ENCODE measurements at places on chromosomes 12 and 14. TPM values are rescaled to one million over a fixed set of nuclear protein-coding genes. Genes with fewer than 3 reads are reported as not detected.

The PPP1R13B gene
- total RNA-seq, result 37.2 TPM

The MYH6 gene
- not detected for total RNA-seq

The GARIN6 gene
- not detected for total RNA-seq

The DAO gene
- total RNA-seq, result not detected

- no peak overlapping the region for H3K4me3 ChIP-seq
- DNase-seq, result no peak
- peaks cover 19% of the 10 kb centered on the region for H3K4me1 ChIP-seq
- no peaks in the 10 kb centered on the region for H3K27me3 ChIP-seq
Observed at GRCh38 chr12:96249196-96250118, 55.3 kb downstream of the ELK3 start.

DNA sequence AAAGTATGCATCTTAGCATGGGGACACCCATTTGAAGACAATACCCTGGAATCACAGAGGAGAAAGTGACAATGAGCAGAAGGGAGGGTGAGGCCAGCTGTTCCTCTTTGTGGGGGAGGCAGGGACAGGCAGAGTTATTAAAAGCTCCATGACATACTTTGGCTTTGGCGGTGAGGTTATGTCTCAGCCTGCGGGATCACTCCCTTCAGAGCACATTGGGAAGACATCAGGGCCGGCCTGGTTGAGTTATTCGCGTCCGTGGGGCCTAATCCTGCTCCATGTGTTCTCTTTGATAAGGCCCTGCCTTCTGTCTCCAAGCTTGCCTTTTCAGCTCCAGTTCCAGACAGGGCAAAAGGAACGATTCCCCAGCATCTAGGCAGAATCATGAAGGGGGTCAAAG is 98.8 kb upstream of the NTF3 start:
- no peaks in the 10 kb centered on the region for H3K36me3 ChIP-seq
- no peaks in the 10 kb centered on the region for H3K4me1 ChIP-seq
- no peak for DNase-seq
- H3K27ac ChIP-seq, result no peak overlapping the region
- H3K27me3 ChIP-seq, result no peaks in the 10 kb centered on the region

DNA sequence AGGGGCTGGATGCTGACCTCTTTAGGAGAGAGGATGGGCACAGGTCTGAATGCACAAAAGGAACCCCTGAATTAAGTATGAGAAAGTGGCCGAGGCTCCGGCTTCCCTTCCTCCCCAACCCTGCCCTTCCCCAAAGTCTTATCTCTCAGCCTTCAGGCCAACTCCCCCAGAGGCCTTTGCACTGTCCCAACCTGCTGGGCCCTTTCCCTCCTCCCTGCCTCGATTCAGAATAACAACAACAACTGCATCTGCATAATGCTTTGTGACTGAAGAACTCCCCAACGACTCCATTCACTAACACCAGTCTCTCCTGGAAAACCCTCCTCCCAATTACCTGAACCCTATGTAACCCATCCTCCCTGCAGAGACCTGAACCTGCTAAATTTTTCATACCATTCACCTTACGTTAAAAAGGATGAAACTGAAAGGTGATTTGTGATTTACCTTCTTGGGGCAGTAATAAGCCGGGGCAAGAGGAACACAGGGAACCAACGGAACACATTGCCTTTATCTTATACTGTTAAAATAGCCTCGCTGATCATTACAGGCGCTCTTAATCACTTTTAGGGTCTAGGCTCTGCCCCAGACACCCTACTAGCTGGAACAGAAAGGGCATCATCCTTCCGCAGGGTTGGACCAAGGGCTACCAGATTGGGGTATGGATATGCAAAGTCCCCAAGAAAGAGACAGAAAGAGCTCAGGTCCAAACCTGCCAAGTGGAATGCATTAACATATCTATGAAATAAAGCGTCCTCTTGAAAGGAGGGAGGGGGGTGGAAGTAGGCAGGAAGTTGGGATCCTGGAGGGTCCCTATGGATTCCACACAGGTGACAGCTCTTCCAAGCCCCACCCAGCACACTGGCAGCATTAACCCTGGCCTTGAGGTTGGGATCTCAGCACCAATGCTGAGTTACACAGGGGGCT is 24.2 kb upstream of the FOXN3 start:
- H3K36me3 ChIP-seq, result no peaks in the 10 kb centered on the region
- no peak overlapping the region for H3K4me3 ChIP-seq
- no peak overlapping the region for H3K27ac ChIP-seq
- no peak for DNase-seq
- peaks cover 10% of the 10 kb centered on the region for H3K4me1 ChIP-seq

DNA sequence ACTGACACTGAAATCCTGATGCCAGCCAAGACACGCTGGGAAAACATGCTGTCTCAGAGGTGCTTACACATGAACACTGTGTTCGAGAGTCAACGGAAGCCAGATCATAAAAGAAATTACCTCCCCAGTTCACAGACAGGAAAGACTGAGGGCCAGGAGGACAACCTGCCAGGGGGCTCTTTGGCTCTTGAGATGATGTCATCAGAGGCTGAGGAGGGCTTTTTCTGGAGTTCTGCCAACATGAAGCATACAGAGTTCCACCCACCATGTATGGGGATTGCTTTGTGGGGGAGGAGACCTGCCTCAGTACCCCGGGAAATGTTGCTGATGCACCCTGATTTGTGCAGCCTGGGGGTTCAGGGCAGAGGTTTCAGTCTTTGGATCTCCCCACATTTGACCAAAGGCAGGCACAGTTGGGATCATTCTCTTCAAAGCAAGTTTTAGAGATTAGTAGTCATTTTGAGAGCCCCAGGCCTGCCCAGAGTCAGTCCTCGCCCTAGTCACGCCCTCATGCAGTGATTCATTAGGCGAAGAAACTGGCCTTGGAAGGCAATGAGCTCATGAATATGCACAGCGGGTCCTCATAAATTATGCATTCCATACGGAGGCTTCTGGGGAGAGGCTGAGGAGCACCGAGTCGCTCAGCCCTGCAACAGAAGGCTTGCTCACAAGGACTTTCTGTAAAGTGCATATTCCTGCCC is 34.9 kb upstream of the EML1 start:
- peak overlapping the region; percentile 85 for H3K27ac ChIP-seq
- peak; percentile 67 for DNase-seq
- H3K36me3 ChIP-seq, result no peaks in the 10 kb centered on the region

DNA sequence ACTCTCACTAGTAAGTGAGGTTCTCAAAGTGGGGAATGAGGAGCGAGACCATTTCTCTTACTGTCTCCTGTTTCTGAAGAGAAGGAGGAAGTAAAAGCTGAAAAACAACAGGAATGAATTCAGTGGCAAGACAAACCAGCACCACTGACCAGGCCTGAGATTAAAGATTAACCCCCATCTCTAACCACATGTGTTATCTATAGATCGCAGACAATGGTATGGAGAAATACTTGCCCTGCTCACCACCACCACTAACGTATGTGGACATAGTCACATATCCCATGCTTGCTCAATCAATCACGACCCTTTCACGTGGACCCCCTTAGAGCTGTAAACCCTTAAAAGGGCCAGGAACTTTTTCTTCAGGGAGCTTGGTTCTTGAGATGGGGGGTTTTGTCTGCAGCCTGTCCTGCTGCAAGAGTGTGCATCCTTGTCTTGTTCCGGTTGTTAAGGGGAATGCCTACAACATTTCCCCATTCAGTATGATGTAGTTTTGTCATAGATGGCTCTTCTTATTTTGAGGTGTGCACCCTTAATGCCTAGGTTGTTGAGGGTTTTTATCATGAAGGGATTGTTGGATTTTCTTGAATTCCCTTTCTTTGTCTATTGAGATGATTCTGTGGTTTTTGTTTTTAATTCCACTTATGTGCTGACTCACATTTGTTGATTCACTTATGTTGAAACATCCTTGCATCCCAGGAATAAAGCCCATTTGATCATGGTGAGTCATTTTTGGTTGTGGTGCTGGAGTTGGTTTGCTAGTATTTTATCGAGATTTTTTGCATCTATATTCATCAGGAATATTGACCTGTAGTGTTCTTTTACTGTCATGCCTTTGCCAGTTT is 698.8 kb upstream of the LMO3 start:
- H3K27ac ChIP-seq, result no peak overlapping the region
- no peaks in the 10 kb centered on the region for H3K36me3 ChIP-seq
- no peak overlapping the region for H3K4me3 ChIP-seq
- no peaks in the 10 kb centered on the region for H3K27me3 ChIP-seq
- no peak for DNase-seq

GRCh38 chr12:92487138-92487485 is 215.7 kb upstream of the PLEKHG7 start:
- H3K27ac ChIP-seq, result no peak overlapping the region
- no peaks in the 10 kb centered on the region for H3K36me3 ChIP-seq
- peaks cover 2% of the 10 kb centered on the region for H3K4me1 ChIP-seq
- no peak for DNase-seq
- no peaks in the 10 kb centered on the region for H3K27me3 ChIP-seq

DNA sequence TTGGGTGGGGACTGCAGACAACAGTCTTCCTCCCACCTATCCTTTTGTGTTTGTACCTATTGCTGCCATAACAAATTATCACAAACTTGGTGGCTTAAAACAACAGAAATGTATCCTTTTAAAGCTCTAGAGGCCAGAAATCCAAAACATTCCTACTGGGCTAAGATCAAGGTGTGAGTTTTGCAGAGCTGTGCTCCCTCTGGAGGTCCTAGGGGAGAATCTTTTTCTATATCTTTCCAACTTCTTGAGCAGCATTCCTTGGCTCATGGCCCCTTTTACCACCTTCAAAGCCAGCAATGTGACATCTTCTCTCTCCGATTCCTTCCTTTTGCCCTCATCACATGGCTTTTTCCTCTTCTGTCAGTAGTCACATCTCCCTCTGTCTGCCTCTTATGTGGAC is 190.6 kb downstream of the TTC8 start:
- peaks cover 16% of the 10 kb centered on the region for H3K27me3 ChIP-seq
- no peak overlapping the region for H3K27ac ChIP-seq
- no peaks in the 10 kb centered on the region for H3K4me1 ChIP-seq

DNA sequence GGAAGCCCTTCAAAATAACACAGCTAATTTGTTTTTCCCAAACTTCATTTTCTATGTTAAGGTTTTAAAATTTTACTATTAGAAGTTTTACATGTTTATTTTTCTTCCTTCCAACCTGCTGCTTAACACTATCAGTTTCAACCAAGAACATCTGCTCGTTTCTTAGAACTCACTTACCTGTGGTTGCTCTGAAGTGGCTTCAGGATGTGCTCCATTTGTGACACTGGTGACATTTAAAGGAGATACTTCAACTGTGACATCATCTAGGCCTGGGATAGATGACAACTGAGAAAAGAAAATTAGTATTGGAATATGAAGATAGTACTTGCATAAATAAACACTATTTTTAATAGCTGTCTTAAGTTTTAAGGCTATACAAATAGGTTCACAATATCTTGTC is 17.9 kb downstream of the WASHC3 start:
- no peak overlapping the region for H3K27ac ChIP-seq
- no peaks in the 10 kb centered on the region for H3K4me1 ChIP-seq
- no peak overlapping the region for H3K4me3 ChIP-seq
- no peak for DNase-seq
- peaks cover 72% of the 10 kb centered on the region for H3K36me3 ChIP-seq

- DNase-seq, result no peak
- no peak overlapping the region for H3K4me3 ChIP-seq
- no peak overlapping the region for H3K27ac ChIP-seq
Observed at GRCh38 chr12:25469861-25470260, 83.2 kb downstream of the LMNTD1 start.

GRCh38 chr14:101220921-101221510 is 317.5 kb upstream of the RTL1 start:
- H3K27me3 ChIP-seq, result peaks cover 18% of the 10 kb centered on the region
- no peaks in the 10 kb centered on the region for H3K4me1 ChIP-seq
- H3K27ac ChIP-seq, result no peak overlapping the region
- H3K36me3 ChIP-seq, result no peaks in the 10 kb centered on the region

DNA sequence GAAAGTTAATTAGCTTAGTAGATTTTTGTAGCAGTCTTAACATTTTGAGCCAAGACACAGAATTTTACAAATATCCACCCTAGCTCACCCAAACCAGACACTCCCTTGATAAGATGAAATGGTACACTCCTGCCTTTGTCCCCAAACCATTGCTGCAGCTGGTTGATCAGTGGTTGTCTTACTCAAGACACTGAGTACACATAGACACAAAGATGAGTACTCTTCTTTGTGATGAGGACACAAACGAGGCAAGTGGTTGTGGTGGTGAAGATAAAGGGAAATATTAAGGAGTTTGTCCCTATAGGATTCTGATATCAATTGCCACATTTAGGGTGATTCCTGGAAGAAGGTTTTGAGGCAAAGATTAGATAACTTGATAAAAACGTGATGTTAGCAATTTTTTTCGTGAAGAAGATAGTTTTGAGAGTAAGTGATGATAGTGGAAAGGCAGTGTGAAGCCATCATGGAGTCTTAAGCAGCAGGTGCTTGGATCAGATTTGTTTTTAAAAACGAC is 21.4 kb upstream of the ATP2B1 start:
- peaks cover 6% of the 10 kb centered on the region for H3K4me1 ChIP-seq
- no peak overlapping the region for H3K27ac ChIP-seq
- H3K36me3 ChIP-seq, result no peaks in the 10 kb centered on the region
- no peaks in the 10 kb centered on the region for H3K27me3 ChIP-seq
- no peak overlapping the region for H3K4me3 ChIP-seq

- H3K4me1 ChIP-seq, result peaks cover 54% of the 10 kb centered on the region
- no peaks in the 10 kb centered on the region for H3K36me3 ChIP-seq
- no peak overlapping the region for H3K4me3 ChIP-seq
Observed at GRCh38 chr12:116196752-116197718, 80.5 kb downstream of the MED13L start.

DNA sequence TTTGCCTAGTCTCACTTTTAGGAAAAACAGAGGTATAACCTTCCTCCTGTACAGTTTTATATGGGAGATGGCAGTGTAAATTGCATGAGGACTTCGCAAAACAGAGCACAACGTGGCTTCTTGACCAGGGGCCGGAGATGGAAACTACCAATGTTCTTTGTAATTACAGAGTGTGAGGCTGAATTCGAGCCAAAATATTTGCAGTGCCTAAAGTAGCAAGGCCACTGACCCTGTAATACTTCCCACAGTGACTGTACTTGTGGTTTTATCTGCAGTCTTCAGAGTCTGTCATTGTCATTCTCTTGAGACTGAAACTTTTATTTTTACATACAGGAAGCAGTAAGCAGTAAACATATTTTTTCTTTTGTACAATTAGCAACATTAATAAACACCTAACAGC is 98.9 kb downstream of the RERG start:
- H3K27me3 ChIP-seq, result no peaks in the 10 kb centered on the region
- no peaks in the 10 kb centered on the region for H3K4me1 ChIP-seq
- no peaks in the 10 kb centered on the region for H3K36me3 ChIP-seq
- DNase-seq, result no peak
- no peak overlapping the region for H3K27ac ChIP-seq

Measured in suprapubic skin (tissue), 4 donors.